ENCODE measurements at places on chromosomes 7 and 10. TPM values are rescaled to one million over a fixed set of nuclear protein-coding genes. Genes with fewer than 3 reads are reported as not detected.
A peak's percentile ranks its signal among the peaks of the same experiment; 100 is the strongest.

WDFY4 gene
- not detected for total RNA-seq

CAV1 gene
- 160 TPM for total RNA-seq

GPER1 gene
- total RNA-seq: 2.5 TPM

TAS2R41 gene
- total RNA-seq: not detected

KCND2 gene
- not detected for total RNA-seq

NPY gene
- not detected for total RNA-seq

SPDYE18 gene
- not detected for total RNA-seq

CDK14 gene
- total RNA-seq: 10.4 TPM

GDF2 gene
- total RNA-seq: not detected

- no peak for DNase-seq
Observed at GRCh38 chr7:1103009-1103788, 15.3 kb downstream of the GPER1 start.

DNA sequence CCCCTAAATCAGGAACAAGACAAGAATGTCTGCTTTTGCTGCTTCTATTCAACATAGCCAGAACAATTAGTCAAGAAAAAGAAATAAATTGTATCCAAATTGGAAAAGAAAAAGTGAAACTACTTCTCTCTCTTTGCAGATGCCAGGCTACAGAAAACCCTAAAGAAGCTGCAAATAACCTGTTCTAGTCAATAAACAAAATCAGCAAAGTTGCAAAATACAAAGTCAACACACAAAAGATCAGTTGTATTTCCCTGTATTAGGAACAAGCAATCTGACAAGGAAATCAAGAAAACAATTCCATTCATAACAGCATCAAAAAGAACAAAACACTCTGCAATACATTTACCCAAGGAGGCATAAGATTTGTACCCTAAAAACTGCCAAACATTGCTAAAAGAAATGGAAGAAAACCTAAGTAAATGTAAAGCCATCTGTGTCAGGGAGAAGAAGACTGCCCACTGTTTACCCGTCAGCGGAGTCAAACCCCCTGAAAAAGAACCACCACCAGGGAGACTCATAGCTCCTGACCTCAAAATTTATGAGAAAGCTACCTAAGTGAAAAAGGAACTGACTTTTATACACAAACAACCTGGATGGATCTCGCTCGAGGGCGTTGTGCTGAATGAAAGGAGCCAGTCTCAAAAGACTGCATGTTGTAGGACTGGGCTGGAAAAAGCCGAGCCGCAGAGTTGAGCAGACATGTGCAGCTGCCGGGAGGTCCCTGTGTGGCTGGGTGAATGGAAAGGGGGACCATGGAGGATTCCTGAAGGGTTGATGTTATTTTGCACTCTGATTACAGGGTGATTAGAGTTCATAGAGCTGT, 263.1 kb downstream of the MAD1L1 start:
- no peak for DNase-seq

DNA sequence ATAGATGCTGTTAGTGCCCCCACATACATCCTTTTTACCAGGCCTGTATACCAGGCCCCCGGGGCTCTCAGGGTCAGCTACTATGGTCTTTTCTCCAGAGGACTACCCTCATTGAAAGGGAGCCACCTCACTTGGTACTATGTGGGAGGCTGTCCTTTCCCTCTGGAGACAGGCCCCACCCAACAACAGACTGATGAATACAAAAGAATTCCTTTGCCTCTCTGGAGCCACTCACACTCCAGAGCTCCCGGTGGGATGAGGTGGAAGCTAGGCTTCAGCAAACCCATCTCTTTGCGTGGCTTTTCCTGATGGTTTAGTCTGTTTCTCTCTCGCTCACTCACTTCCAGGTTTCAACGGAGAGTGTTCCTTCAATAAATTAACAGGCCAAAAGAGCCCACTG, 30.3 kb downstream of the ANKMY2 start:
- DNase-seq: no peak

DNA sequence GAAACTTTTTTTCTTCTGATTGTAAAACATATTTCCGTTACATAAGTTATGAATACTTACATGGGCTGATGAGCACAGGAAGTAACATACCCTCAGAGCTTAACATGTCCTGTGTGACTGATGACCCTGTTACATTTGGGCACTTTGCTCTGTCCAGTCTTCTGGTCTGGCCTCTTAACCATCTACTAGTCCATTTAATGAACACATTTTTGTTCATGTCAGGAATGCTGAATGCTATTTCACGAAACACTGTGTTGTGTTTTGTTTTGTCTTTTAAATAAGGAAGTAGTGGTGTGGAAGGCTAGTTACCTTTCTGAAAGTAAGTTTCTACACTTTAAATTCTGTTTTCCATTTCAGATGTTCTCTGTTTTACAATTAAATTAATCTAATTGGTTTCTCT, 77.7 kb downstream of the RBM33 start:
- DNase-seq: no peak

- DNase-seq: no peak
Observed at GRCh38 chr10:97079448-97079847, 106.3 kb downstream of the SLIT1 start.

GRCh38 chr7:40298421-40298820, 163.6 kb downstream of the SUGCT start:
- DNase-seq: no peak

- DNase-seq: no peak
Observed at GRCh38 chr7:97620495-97620894, 111.4 kb upstream of the TAC1 start.

DNA sequence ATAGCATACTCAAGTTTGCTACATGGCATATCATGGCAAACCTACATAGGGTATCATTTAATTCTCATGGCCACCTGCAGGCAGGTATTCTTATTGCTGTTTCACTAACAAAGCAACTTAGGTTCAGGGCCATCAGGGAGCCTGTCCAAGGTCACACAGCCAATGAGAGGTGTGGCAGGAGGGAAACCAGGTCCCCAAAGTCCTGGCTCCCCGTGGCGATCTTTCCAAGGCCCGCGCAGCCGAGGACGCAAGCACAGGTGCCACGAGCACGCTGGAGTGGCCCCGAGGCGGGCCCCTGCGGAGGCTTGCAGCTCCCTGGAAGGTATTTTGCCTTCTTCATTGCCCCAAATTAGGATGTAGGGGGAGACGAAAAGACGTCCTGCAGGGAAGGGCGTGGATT, 20.8 kb downstream of the PRKAG2 start:
- DNase-seq: no peak

DNA sequence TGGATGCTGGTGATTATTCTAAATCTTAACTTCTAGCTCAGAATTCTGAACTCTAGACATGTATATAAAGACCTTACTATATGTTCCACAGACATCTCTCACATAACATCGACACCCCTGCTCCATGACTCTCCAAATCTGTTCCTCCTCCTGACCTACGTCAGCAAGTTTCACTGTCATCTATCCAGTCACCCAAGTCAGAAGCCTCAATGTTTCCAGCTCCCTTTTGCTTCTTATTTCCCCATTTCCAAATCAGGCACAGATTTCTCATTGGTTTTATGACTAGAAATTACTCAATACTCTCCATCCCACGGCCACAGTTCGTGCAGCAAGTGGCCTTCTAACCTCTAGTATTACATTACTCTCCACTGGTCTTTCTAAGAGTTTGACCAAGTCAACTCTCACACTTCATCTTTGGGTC, 28.5 kb downstream of the EPC1 start:
- DNase-seq: no peak

- DNase-seq: no peak
Observed at GRCh38 chr10:70551971-70552422, 50.5 kb downstream of the PRF1 start.

DNA sequence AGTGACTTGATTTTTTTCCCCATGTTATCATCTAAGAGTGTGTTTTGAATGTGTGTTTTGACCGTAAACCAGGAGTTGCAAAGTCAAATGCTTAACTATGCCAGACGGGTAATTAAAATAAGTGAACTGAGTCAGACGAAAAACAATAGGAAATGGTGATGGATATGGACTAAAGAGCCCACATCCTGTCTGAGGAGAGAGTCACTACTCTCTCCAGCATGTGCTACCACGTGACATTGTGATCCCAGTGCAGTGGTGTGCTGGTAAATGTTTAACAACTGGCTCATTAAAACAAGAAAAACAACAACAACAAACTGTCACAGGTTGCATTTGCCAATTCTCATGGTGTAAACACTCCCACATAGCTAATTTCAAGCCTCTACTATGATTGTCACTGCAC, 164.3 kb downstream of the SUGCT start:
- peak; percentile 56 for DNase-seq

DNA sequence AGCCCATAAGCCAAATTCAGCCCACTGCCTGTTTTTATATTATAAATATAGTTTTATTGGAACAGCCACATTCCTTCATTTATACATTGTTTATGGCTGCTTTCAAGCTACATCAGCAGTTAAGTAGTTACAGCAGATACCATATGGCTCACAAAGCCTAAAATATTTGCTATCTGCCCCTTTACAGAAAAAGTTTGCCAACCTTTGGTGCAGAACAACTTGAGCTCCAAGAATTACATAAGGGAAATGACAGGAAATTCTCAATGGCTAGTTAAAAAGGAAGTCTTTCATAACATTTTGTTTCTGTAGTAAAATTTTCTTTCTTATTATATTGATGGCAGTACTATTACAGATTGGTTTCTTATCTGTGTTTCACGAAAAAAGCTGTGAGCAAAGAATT, 59.3 kb downstream of the COL28A1 start:
- DNase-seq: no peak

- DNase-seq: no peak
Observed at GRCh38 chr7:74042746-74043522, 15.0 kb downstream of the ELN start.

- no peak for DNase-seq
Observed at GRCh38 chr7:70704831-70705346, 427.1 kb upstream of the GALNT17 start.

GRCh38 chr10:22086730-22087401, 83.3 kb upstream of the DNAJC1 start:
- no peak for DNase-seq

DNA sequence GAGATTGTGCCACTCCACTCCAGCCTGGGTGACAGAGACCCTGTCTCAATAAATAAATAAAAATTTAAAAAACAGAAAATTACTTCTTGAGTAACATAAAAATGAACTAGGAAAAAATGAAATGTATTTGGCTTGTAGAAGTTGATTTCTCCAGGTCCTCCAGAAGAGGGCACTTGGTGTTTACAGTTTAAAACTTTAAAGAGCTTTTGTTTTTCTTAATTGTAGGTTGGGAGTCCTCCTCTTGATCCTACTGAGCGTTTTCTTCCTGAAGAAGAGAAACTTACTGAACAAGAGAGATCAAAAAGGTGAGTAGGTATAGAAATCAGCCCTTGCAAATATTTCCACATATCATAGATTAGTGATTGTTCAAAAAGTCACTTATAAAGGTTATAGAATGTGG, 16.2 kb downstream of the KIFBP start:
- DNase-seq: peak; percentile 35

GRCh38 chr10:103598654-103599115, 105.2 kb downstream of the NEURL1 start:
- DNase-seq: peak; percentile 61

DNA sequence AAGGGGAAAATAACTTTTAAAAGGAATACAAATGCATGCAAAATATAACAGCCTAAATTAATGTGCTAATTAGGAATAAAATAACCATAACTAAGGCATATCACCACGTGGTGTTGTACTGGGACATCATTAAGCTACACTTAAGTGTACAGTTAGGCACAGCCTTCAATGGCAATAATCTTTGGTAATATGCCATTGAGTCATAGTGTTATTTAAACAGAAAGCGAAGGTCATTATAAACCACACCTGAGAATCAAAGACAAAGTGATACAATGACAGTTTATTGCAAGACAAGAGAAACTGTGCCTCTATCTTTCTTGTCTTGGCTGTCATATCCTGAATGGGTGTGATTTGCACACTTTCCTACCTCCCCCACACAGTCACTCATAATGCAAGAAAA, 30.5 kb upstream of the AUTS2 start:
- no peak for DNase-seq

GRCh38 chr7:27168265-27168947, 3.1 kb upstream of the HOXA9 start:
- peak; percentile 72 for DNase-seq

- DNase-seq: no peak
Observed at GRCh38 chr7:16914771-16915170, 33.0 kb upstream of the AGR3 start.

- no peak for DNase-seq
Observed at GRCh38 chr7:80197627-80198026, 63.0 kb downstream of the GNAI1 start.

DNA sequence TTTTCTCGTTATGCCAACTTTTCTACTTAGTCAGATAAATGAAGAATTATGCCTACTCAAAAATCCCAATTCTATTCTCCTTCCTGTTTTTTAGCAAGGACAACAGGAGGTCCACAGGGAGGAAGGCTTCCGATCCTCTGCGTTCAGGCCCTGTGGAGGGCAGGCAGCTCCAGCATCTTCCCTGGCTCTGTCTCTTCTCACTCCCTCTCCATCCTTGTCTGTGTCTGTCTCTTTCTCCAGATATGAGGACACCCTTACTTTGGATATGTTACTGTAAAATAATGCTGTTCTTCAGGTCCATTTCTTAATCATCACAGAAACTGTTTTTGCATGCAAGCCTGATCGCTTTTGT, 166.6 kb downstream of the ELMO1 start:
- DNase-seq: no peak

DNA sequence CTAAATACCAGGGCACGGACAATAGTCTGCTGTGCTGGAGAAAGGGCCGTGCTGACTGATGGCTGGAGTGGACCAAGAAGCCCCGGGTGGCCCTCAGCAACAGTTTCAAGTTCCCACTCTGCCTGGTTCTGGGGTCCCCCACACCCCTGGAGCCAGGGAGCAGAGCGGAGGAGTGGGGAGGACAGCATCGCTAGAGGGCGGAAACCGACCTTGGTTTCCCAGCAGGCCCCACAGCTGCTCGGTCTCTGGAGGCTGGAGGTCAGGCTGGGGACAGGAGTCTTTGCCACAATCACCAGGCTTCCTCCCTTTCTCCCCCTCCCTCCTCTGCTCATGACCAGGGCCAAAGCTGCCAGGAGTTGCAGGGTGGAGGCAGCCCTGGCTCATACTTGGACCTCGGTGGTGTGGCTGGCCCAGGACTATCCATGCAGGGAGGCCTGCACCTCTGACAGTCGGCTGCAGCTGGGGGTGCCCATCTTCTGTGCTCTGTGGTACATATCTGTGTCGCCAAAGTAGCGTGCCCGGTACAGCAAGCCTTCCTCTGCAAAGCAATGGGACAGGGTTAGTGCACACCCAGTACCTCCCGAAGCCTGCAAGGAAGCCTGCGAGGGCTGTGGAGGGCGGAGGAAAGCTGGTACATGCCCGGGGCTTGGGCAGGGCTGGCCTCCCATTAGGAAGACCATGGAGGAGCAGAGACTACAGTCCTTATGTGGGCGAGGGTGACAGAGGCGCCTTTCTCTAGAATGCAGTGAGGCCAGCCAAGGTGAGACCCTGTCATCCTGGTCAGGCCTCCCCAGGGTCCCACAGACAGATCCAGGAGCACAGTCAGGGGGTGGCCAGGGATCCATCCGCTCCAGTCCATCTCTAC, 19.1 kb downstream of the DNAJB12 start:
- peak; percentile 49 for DNase-seq
